Mesenchymal stem cell (in vitro differentiated cells and primary cell): ENCODE measurements at places on chromosomes 12 and 14.
A peak's percentile ranks its signal among the peaks of the same experiment; 100 is the strongest.

DNA sequence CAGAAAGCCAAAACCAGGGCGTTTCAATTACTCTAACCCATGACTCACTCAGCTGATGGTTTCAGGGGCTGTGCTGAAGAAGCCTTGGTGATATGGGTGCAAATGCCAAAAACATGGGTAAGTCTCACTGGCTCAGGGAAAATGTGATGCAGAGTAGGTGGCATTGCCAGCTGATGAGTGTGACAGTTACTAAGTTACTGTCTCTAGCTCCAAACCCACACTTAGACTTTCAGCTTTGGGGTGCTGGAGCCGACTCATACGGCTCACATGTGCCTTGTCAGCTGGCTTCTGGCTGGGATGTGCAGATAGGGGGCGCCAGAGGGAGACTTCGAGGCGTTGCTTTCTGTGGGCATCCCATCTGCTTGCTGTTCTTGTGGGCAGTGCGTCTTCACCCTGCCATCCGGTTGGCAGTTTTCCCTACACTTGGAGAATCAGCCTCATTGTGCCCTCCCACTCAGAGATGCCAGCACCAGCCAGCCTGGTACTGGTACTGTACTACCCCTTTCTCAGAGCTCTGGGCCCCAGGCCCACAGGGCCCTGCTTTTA is 11.1 kb upstream of the KRT7 start:
- H3K4me3 ChIP-seq = no peak overlapping the region
- peaks cover 13% of the 10 kb centered on the region for H3K4me1 ChIP-seq
- H3K36me3 ChIP-seq = no peaks in the 10 kb centered on the region
- H3K27me3 ChIP-seq = no peaks in the 10 kb centered on the region
- no peak for DNase-seq

DNA sequence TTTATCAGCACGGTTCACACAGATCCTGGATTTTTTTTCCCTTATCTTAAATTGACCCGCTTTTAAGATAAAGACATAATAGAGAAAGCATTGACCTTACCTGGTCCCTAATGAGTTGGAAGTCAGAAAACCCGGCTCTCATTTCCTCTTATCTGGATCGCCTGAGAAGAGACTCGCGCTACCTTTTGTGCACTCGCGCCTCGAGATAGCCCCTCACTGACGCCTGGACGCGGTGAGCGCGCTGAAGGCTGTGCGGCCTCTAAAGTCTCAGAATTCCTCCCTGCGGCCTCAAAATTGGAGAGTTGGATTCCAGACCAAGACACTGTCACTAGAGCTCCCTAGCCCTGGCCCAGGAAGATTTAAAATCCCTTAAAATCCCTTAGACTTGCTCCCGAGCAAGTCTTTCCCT is 7.0 kb downstream of the NKX2-1 start:
- H3K36me3 ChIP-seq = no peaks in the 10 kb centered on the region
- H3K4me1 ChIP-seq = peaks cover 15% of the 10 kb centered on the region
- H3K27ac ChIP-seq = no peak overlapping the region
- H3K4me3 ChIP-seq = no peak overlapping the region

- no peaks in the 10 kb centered on the region for H3K27me3 ChIP-seq
- peak overlapping the region; percentile 95 for H3K27ac ChIP-seq
- no peak overlapping the region for H3K4me3 ChIP-seq
- peaks cover 6% of the 10 kb centered on the region for H3K4me1 ChIP-seq
Observed at GRCh38 chr12:106023039-106023438, 115.7 kb downstream of the NUAK1 start.

DNA sequence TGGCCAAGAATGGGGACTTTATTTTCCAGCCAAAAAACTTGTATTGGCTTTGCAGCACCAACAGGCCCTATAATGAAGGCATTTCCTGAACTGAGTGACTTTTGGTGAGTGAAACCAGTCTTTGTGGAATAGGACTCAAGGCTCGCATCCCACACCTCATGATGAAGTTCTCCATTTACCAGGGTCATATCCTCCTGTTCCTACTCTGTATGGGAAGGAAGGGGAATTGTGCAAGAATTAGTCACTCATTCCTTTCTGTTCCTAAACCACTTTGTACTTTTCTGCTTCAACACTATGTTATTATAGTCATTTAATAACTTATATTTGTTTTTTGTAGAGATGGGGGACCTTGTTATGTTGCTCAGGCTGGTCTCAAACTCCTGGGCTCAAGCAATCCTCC is 2.3 kb upstream of the SPATS2 start:
- no peaks in the 10 kb centered on the region for H3K27me3 ChIP-seq
- DNase-seq = peak; percentile 75
- H3K27ac ChIP-seq = no peak overlapping the region
- no peak overlapping the region for H3K4me3 ChIP-seq
- peaks cover 6% of the 10 kb centered on the region for H3K4me1 ChIP-seq
- H3K36me3 ChIP-seq = no peaks in the 10 kb centered on the region

- no peak overlapping the region for H3K4me3 ChIP-seq
- no peak overlapping the region for H3K27ac ChIP-seq
- no peaks in the 10 kb centered on the region for H3K27me3 ChIP-seq
- no peak for DNase-seq
- H3K36me3 ChIP-seq = no peaks in the 10 kb centered on the region
Observed at GRCh38 chr14:38790916-38791315, 312.1 kb downstream of the SEC23A start.

DNA sequence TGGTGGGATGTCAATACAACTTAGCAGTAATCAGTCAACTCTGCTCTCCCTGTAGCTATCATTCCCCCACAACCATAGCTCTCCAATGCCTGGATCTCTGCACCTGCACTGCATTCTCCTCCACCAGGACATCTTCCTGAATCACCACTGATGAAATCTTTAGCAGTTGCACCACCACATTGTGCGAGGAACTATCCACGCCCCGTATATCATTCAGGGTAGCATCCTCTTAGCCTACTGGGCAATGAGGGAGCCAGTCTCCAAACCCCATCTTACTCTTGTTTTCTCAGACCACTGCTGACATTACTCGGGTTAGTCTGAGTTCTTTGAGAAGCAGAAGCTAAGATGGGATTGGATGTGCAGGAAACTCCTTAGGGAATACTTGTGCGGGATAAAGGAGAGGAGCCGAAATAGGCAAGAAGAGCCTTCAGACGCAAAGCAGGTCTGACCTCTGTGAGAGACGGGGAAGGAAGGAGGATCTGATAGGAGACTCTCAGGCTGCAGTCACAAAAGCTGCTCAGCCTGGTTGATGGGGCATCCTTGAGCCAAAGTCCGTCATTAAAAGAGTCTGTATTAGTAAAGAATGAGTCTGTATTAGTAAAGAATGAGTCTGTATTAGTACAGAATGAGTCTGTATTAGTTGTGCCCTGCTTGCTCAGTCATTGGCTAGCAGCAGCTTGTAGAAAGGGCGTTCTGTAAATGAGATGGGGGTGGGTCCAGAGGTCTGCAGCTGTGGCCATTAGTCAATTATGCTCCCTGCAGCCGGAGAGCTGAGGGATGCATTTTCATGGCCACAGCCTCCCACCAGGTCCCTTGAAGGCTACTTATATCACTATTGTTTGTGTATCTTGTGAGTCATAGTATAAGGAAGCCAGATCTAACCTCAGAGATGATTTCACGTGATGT is 49.6 kb upstream of the RASSF3 start:
- no peaks in the 10 kb centered on the region for H3K36me3 ChIP-seq
- peaks cover 26% of the 10 kb centered on the region for H3K27me3 ChIP-seq
- peak overlapping the region; percentile 39 for H3K27ac ChIP-seq
- peaks cover 7% of the 10 kb centered on the region for H3K4me1 ChIP-seq

GRCh38 chr14:97276573-97276972 is 479.4 kb downstream of the VRK1 start:
- H3K4me1 ChIP-seq = no peaks in the 10 kb centered on the region
- DNase-seq = no peak
- peaks cover 78% of the 10 kb centered on the region for H3K27me3 ChIP-seq
- H3K27ac ChIP-seq = no peak overlapping the region
- H3K4me3 ChIP-seq = no peak overlapping the region

- no peak overlapping the region for H3K4me3 ChIP-seq
- DNase-seq = no peak
- no peaks in the 10 kb centered on the region for H3K36me3 ChIP-seq
- H3K4me1 ChIP-seq = no peaks in the 10 kb centered on the region
- no peaks in the 10 kb centered on the region for H3K27me3 ChIP-seq
Observed at GRCh38 chr12:10175846-10176636, 2.8 kb upstream of the TMEM52B start.

DNA sequence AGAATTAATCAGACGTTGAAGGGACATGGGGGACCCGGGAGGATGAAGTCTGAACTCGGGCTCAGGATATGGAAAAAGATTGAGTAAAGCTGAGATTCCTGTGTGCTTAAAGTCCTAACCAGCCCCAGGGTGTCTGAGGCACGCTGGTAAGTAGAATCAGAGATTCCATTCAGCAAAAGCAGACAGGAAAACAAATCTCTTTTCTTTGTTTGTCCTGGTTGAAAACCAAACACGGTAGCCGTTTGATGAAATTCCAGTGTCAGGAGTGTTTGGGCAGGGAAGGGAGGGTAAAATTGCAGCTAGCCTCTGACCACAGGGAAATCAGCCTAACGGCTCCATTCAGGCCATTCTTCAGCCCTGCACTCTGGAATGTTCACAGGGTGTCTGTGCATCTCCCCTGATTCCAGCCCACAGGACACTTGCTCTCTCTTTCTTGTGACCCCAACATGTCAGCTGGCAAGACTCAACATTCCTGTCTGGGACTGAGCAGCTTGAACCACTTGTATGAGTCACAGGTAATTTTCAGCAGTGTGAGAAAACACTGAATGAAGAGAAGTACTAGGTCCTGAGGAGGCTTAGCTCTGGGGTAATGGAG is 31.0 kb downstream of the NINJ2 start:
- no peaks in the 10 kb centered on the region for H3K27me3 ChIP-seq
- H3K36me3 ChIP-seq = no peaks in the 10 kb centered on the region
- DNase-seq = peak; percentile 94
- H3K27ac ChIP-seq = peak overlapping the region; percentile 88
- peaks cover 14% of the 10 kb centered on the region for H3K4me1 ChIP-seq
